ENCODE measurements at places on chromosomes 2 and 18.

GRCh38 chr2:92073036-92073814 is 2798.0 kb upstream of the TEKT4 start:
- no peak for DNase-seq

- no peak for DNase-seq
Observed at GRCh38 chr2:74881176-74881575, 47.2 kb downstream of the HK2 start.

DNA sequence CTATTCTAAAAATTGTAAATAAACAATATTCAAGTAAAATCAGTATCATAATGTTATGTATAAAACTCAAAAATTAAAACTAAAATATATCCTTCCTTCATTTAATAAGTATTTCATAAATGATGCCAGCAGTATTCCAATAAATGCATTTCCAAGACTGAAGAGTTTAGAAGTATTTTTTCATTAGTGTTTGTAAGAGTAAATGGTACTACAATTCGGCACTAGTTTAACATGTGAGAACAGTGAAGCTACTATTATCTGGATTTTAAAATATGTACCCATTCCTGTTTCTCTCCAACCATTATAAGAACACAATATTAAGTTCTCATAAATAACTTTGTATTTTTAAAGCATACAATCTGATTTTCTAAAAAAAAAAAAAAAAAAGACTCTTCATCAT is 3.3 kb downstream of the BAZ2B start:
- DNase-seq, result no peak

GRCh38 chr2:12288048-12288447 is 428.7 kb upstream of the TRIB2 start:
- no peak for DNase-seq

GRCh38 chr2:96399342-96400048 is 63.9 kb downstream of the NCAPH start:
- no peak for DNase-seq

DNA sequence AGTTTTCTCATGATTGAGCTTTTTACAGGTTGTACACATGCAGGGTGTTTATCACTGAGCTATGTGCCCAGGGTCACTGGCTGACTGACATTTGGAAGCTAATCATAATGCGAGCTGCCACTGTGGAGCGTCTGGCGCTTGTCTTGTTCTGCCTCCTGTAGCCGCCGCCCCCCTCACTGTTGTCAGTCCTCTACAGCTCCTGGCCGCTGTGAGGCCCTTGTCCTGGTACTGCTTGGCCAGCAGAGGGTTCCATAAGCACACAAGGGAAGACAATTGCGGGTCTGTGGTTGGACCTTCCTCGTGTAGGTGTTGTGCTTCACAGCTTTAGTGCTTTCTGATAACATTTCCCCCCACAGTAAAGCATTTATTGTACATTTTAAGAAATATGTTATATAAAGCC is 105.6 kb upstream of the LDLRAD4 start:
- no peak for DNase-seq

GRCh38 chr18:12882453-12883371 is 1.3 kb downstream of the PTPN2 start:
- DNase-seq, result no peak

- DNase-seq, result no peak
Observed at GRCh38 chr18:61189376-61189775, 143.9 kb upstream of the CDH20 start.

- DNase-seq, result no peak
Observed at GRCh38 chr2:197248623-197249022, 62.0 kb downstream of the ANKRD44 start.

- no peak for DNase-seq
Observed at GRCh38 chr2:219562049-219563020, 9.0 kb downstream of the OBSL1 start.

GRCh38 chr18:13273800-13274199 is 55.2 kb downstream of the LDLRAD4 start:
- no peak for DNase-seq

- no peak for DNase-seq
Observed at GRCh38 chr18:69680123-69680522, 267.6 kb downstream of the CD226 start.

DNA sequence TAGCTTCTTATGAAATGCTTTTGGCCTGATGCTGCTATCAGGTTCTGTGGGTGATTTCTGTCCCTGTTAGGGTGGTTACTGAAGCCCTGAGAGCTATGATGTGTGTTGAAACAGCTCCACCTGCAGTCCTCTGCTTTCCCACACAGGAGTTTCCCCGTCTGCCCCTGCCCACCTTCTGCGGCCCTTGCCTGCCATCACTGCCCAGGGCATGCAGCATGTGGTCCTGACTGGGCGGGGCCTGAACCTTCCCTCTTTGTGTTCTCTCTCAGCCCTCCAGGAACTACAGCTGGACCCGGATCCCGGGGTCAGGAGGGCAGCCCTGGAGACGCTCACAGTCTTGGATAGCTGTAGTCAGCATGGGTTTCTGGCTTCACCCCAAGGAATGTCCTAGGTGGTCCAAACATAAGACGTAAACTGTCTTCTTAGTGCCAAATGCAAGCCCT is 21.4 kb downstream of the HJURP start:
- DNase-seq, result no peak

GRCh38 chr2:104702031-104702850 is 151.7 kb upstream of the POU3F3 start:
- DNase-seq, result no peak

DNA sequence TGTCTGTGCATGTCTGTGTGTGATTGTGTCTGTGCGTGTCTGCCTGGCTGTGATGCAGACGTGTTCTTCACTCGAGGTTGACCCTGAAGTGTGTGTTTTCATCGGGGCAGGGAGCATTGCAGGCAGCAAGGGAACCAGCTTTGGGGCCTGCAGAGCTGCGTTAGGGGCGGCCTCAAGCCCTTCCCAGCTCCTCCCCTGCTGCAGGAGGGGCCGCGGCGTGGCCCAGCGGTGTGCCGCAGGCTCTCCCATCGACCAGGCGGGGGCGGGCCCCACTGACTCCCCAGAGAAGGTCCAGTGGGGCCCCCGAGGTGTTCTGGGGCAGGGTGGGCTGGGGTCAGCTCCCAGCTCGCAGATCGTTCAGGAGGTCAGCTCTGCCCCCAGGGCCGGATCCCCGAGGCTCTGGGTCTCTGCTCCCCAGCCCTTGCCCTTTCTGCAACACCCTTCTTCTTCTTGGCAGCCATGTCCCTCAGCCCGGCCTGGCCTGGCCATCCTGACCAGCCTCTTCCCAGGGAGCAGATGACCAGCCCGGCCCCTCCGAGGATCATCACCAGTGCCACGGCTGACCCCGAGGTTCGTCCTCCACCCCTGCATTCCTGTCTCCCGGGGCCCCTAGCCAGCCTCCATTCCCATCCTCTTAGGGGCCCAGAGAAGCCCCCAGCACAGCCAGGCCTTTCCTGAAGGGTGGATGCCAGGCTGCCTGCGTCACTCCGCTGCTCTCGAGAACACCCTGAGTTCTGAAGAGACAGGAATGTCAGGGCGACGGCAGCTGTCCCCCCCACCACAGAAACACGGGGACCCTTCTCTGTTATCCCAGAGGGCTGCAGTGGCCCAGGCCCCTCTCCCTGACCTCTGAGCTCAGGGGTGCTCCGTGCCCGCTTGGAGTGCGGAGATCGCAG is 11.1 kb upstream of the KLHL30 start:
- DNase-seq, result no peak

- no peak for DNase-seq
Observed at GRCh38 chr2:96877631-96878092, 7.8 kb upstream of the SEMA4C start.

- no peak for DNase-seq
Observed at GRCh38 chr2:46865181-46865970, 50.2 kb downstream of the MCFD2 start.

All from pulmonary artery endothelial cell (primary cell).